ENCODE measurements at places on chromosomes 7 and 10.

DNA sequence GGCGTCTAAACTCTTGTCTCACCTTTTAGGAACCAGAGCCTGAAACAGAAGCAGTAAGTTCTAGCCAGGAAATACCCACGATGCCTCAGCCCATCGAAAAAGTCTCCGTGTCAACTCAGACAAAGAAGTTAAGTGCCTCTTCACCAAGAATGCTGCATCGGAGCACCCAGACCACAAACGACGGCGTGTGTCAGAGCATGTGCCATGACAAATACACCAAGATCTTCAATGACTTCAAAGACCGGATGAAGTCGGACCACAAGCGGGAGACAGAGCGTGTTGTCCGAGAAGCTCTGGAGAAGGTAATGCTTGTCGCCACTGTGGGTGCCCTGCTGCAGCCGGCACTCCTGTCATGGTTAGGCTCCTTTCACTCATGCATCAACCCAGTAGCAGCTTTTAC is 113.1 kb downstream of the ZMYND11 start:
- DNase-seq: no peak

- DNase-seq: peak; percentile 39
Measured at GRCh38 chr7:34320926-34321661, 336.9 kb upstream of the NPSR1 start.

DNA sequence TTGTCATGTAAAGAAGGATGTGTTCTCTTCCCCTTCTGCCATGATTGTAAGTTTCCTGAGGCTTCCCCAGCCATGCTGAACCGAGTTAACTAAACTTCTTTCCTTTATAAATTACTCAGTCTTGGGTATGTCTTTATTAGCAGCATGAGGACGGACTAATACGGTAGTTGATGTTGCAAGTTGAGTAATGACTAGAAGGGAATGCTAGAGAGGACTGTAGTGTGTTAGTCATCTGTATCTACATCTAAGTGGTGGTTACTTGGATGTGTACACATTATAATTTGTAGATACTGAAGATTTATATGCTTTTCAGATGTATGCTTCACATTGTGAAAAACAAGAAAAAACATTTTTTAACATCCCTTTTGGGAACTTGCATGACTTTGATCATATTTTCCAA is 244.6 kb downstream of the POLR1F start:
- no peak for DNase-seq

DNA sequence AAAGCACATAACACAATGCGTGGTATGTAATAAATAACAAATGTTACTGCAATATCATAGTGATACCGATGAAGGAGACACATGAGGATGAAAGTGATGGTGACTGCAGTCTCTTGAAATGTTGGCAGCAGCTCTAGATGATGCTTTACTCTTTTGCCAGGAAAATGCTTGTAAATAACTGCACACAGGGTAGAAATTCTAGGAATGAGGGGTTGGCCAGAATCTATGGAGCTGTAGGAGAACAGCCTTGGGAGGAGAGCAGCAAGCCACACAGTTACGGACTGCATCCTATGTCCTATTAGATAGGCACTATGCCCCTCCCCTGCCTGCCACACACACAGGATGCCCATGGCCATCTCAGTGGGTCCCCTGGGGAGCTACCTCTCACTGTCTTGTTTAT is 97.6 kb upstream of the GSDME start:
- DNase-seq: no peak

Measured in SK-N-MC (cell line).